ENCODE measurements at places on chromosomes 13 and 19. TPM values are rescaled to one million over a fixed set of nuclear protein-coding genes. Genes with fewer than 3 reads are reported as not detected.

GRCh38 chr19:58284199-58284598 is 5.4 kb downstream of the ZNF8 start:
- DNase-seq: no peak

GRCh38 chr13:95568131-95568530 is 15.6 kb downstream of the CLDN10 start:
- no peak for DNase-seq

Gene SUGT1
- 33.1 TPM for total RNA-seq

Gene ZNF837
- 0.56 TPM for total RNA-seq

DNA sequence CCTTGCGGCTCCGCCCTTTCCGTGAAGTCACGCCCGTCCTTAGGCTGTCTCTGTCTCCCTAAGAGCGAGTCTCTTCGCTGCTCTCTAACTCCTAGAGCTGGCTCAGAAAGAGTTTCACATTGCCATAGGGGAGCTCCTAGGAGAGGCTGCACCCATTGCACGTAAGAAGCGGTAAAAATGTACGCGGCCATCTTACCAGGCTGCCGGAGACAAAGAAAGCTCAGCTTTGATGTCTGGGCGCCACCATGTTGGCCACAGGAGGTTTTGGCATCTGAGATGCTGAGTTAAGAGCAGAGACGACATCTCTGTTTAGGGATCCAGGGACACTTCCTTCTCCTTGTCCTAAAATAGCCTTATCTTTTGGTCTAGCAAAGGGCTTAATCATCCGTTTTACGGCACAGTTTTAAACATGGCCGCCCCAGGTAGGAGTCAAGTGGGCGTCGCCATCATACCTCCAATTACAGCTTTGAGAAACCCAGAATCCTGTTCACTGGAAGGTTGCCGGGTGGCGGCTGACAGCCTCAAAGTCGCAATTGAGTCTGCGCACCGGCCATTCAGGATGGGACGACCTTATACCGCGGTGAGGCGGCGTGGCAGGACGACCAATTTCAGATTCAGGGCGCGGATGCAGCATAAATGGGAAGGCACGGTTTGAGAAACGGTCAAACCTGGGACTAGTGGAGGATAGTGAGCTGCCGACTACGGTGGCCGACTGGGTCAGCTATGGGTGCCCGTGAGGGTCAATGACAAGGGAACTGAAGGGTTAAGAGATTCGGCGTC is at the start of gene ZNF793:
TSS of gene ZNF793 (plus strand) at position 553 of the 780 bp plus-strand sequence. CDS start 16,501 bp downstream, outside the sequence.
- peak; percentile 87 for DNase-seq

Gene CPT1C
- total RNA-seq: 2.2 TPM

- no peak for DNase-seq
Measured at GRCh38 chr13:52994051-52994450, 34.6 kb upstream of the OLFM4 start.

Gene ZNF20
- not detected for total RNA-seq

DNA sequence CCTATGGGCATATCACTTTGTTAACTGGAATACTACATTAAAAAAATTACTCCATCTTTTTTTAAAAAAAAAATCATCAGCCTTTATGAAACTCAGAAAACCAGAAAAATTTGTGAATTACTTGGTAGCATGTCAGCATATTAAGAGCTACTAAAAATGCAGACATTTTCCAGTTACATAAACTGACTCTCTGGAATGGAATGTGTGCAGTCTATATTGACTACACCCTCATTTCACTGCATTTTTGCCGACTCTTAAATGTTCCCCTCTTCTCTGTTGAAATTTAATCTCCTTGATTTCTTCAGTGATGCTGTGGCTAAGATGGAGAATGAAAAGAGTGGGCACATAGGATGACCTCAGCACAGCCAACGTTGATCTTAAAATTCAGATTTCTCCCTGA is 393.8 kb downstream of the ITGBL1 start:
- DNase-seq: no peak

Gene SAFB
- 59.6 TPM for total RNA-seq

Gene ZNF611
- 6.0 TPM for total RNA-seq

- DNase-seq: no peak
Measured at GRCh38 chr19:8517551-8518442, 3.8 kb upstream of the ZNF414 start.

DNA sequence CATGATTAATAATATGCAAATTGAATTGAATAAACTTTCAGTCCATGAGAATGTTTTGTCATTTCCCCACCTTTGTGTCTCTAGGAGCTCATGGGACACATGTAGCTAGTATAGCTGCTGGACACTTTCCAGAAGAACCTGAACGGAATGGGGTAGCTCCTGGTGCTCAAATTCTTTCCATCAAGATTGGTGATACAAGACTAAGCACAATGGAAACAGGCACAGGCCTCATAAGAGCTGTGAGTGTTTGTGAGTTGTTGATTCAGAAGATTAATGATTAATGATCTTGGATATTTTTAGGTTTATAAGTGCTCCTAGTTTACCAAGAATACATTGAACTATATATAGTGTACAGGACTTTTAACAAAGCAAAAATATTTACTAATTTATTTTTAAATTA is 30.1 kb downstream of the TPP2 start:
- DNase-seq: no peak

Gene ZNF844
- total RNA-seq: 7.5 TPM

Gene ZNF549
- 5.1 TPM for total RNA-seq

DNA sequence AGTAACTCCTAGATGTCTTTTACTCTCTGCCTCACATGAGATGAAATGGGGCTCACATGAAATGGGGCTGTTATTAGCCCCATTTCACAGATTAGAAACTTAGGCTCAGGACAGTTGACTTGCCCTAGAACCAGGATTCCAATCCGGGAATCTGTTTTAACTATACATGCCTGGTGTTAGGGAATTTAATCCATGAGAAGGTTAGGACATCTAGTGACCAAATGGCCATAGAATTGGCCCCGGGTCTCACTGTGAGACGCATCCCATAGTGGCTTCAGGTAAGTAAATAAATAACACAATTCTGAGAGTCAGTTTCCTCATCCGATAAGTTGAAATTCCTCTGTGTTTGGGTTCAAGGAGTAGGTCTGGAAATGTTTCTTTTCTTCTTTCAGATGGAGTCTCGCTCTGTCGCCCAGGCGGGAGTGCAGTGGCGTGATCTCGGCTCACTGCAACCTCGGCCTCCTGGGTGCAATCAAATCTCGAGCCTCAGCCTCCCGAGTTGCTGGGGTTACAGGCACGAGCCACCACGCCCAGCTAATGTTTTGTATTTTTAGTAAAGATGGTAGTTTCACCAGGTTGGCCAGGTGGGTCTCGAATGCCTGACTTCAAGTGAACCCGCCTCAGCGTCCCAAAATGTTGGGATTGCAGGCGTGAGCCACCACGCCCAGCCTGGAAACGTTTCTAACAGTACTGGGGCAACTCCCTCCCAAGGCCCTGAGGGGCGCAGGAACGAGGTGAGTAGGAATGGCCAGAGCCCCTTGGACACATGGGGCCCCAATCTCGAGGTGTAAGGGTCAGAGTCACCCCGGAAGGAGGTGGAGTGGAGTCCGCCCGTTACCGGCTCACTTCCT is 1.2 kb upstream of the ZNF574 start:
- no peak for DNase-seq

GRCh38 chr19:34337739-34338138 is 27.3 kb upstream of the GPI start:
- DNase-seq: no peak

Gene HNRNPM
- 100 TPM for total RNA-seq

GRCh38 chr13:50654331-50654730 is 189.2 kb downstream of the DLEU7 start:
- no peak for DNase-seq

Gene FOXA3
- total RNA-seq: not detected

- DNase-seq: no peak
Measured at GRCh38 chr13:99473515-99473914, 27.8 kb upstream of the TM9SF2 start.

Gene TMEM86B
- 1.4 TPM for total RNA-seq

- no peak for DNase-seq
Measured at GRCh38 chr19:14977128-14977527, 2.5 kb downstream of the SLC1A6 start.

Gene BCL3
- total RNA-seq: 35.0 TPM

- no peak for DNase-seq
Measured at GRCh38 chr19:7476777-7477494, 11.9 kb downstream of the PEX11G start.

- DNase-seq: no peak
Measured at GRCh38 chr19:46328079-46328478, 18.8 kb upstream of the PPP5C start.

Gene REEP6
- 3.5 TPM for total RNA-seq

DNA sequence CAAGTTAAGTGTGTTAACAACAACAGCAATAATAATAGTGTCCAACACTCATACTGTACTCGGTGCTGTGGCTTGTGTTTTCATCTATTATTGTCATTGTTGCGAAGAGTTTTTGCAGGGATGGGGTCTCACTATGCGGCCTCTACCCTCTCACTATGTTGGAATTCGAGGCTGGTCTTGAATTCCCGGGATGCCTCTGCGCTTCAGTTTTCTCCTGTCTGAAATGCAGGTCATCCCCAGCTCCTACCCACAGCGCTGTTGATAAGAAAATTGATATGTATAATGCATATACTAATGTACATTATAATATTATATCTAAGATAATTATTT is 4.9 kb upstream of the SBK3 start:
- DNase-seq: no peak

Gene ZNF724
- 1.5 TPM for total RNA-seq

DNA sequence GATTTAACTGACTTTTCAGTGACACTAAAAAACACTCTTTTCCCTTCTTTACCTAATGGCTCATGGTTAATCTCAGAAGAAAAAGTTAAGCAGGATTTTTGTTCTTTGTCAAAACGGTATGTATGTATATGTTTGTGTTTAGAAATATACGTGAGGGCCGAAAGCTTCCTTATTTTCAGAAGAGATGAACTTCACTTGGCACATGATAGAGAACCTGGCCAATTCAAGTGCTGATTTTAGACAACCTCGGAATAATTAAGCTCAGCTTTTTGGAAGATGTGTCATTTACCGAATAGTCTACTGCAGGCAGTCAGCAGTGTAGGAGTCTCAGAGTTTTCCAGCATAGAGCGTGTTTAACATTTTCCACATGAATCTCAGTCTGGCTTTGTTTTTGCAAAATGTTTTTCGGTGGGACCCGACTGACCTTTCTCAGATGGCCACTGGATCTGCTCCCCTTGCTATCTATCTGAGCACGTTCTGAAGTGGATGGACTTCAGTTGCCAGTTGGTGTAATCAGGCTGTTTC is 4.6 kb downstream of the RNASEH2B start:
- no peak for DNase-seq

GRCh38 chr13:114074671-114075315 is 57.6 kb downstream of the RASA3 start:
- no peak for DNase-seq

GRCh38 chr19:13979244-13979615 is 26.9 kb downstream of the RFX1 start:
- no peak for DNase-seq

GRCh38 chr13:68676513-68677115 is 1431.0 kb upstream of the ATXN8OS start:
- DNase-seq: no peak

- no peak for DNase-seq
Measured at GRCh38 chr19:42057846-42058245, 12.2 kb downstream of the GRIK5 start.

DNA sequence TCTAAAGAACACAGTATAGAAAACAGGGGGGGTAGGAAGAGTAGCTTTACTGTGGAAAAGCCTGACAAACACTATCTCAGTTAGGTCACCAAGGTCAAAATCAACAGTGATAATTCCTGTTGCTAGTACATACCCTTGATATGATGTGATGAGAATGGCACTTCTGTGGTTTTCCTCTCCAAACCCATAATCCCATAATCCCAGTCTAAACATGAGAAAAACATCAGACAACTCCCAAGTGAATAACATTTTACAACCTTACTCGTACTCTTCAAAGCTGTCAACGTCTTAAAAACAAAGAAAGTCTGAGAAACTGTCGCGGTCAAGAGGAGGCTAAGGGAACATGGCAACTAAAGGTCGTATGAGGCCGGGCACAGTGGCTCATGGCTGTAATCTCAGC is 137.6 kb downstream of the FOXO1 start:
- no peak for DNase-seq

Gene MAP2K2
- total RNA-seq: 95.3 TPM

- no peak for DNase-seq
Measured at GRCh38 chr19:32041681-32042292, 303.6 kb upstream of the ZNF507 start.

Gene ZNF729
- total RNA-seq: not detected

GRCh38 chr19:58296104-58296503 is 9.1 kb upstream of the ERVK3-1 start:
- no peak for DNase-seq

Gene RAVER1
- total RNA-seq: 11.5 TPM

Gene DACT3
- 11.5 TPM for total RNA-seq

- no peak for DNase-seq
Measured at GRCh38 chr13:77994166-77994565, 75.5 kb upstream of the EDNRB start.

- peak; percentile 67 for DNase-seq
Measured at GRCh38 chr13:36345438-36346221, 564 bp downstream of the SPART start.

Gene NLRP9
- total RNA-seq: not detected

DNA sequence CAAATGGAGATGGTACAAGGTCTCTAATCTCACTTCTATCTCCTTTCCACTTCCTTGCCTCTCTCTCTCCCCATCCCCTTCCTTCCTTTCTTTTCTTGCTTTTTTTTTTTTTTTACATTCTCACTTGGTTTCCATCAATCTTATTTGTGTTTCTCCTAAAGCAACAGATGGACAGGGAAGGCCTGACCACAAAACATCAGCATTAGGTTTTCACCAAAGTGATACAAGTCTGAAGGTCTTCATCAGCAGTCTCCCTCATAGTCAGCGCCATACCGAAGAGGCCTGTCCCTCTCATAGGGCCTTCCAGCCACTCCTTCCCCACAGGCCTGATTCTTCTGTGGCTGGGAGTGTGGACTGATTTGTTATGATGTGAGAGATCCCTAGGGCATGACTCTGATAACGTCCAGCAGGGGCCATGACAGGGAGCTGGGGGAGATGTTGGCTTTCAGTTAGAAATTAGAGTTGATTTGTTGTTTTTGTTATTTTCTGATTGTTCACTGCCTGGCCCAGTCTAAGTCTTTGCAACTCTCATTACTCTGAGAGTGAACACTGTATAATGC is 158.7 kb downstream of the SLC7A1 start:
- no peak for DNase-seq

Gene ZNF426
- total RNA-seq: 10.1 TPM

DNA sequence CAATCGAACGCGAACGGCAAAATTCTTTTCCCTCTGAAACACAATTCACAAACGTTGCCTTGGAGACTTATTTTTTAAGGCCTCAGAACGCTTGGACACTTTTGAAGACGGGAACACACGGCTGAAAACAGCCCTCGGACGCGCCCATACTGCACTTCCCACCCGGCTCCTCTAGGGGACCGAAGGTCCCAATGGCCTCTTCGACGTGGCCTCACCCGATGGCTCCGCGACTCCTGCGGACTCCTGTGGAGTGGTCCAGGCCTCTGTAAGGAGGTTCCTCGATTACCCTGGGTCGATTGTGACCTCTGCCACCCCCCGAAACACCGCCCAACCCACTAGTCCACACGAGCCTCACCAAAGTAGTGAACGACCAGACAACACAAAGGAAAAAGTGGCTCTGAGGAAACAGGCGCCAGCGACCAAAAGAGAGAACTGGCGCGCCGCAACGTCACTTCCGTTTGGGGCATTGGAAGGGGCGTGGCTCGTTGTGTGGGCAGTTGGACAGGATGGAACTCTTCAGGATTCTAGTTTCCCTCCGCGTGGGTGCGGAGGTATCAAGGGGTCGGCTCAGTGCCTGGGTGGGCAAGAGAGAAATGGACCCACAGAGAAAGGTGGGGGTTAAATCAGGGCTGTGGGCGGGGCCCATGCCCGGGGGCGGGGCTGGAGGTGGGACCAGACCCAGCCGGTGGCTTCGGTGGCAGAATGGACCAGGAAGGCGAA is at the start of gene ZNF560:
TSS of gene ZNF560 (minus strand) at position 434 of the 720 bp plus-strand sequence. CDS start 23,303 bp downstream, outside the sequence.
- no peak for DNase-seq
